ENCODE measurements at places on chromosomes 3 and 15.

DNA sequence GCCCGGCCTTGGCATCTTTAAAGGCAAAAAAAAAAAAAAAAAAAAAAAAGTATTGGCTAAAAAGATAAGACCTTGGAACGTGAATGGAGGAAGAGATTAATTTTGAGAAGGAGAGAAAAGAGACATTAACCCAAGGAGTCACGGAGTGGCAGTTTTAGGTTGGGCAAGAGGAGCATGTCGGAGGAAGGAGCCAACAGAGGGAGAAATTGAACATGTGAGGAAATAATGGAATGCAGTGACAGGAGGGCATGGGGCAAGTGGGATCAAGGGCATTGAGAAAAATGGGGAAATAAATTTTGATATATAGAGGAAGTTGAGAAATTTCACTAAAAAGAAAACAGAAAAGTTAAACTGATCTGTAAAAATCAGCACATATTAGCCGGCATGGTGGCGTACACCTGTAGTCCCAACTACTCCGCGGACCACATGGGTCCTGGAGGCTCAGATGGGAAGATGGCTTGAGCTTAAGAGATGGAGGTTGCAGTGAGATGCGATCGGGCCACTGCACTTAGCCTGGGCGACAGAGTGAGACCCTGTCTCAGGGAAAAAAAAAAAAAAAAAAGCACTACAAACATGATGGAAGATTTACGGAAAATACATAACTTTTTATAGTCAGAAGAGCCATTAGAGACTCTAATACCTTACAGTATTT lies 1.2 kb downstream of the HAUS2 start:
- DNase-seq: no peak

DNA sequence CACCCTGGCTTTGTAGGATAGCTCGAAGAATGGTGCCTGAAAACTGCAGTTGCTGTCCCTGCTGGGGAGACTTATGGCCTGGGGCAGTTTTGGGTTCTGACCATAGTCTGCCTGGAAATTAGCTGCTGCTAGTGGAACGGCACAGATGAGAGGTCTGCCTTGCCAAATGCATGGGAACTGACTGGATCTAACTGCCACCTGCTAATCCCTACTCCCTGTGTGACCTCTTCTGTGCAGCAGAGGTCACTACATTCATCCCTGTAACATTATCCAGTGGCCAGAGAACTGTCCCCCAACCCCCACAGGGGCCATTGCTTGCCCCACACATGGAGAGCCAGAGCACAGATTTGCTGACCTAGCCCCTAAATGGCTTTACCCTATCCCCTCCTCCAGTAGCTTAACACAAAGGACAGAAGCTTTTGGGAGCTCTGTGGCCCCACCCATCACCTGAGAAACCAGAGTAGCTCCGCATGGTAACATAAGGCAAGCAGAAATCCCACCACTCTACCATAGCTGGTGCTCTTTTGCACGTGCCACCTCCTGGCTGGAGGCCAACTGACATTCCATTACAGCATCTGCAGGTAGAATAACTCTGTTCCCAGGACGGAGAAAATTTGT lies 840.0 kb downstream of the EPHA3 start:
- no peak for DNase-seq

- no peak for DNase-seq
Measured at GRCh38 chr15:75076277-75076676, 52.9 kb downstream of the PPCDC start.

- no peak for DNase-seq
Measured at GRCh38 chr3:75737831-75738493, 47.4 kb downstream of the ZNF717 start.

GRCh38 chr3:182783106-182783505 lies 10.2 kb upstream of the ATP11B start:
- DNase-seq: no peak

- DNase-seq: no peak
Measured at GRCh38 chr3:191301017-191301416, 28.2 kb upstream of the CCDC50 start.

DNA sequence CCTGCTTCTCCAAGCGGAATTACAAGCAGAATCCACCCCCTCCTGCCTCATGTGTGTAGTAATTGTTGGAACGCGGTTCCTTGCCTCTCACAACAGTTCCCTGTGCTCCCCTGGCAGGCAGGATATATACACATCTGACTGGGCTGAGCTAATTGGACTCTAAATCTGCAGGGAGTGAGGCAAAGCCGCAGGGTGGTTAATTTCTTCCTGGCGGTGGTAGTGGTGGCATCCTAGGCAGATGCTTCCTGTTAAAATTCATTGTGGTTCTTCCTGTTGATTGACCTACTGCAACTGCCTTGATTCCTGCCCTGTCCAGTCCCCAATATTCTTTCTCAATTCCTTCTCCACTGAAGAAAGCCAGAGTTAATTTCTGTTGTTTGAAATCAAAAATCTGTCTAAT lies 202.9 kb upstream of the PROK2 start:
- DNase-seq: no peak

DNA sequence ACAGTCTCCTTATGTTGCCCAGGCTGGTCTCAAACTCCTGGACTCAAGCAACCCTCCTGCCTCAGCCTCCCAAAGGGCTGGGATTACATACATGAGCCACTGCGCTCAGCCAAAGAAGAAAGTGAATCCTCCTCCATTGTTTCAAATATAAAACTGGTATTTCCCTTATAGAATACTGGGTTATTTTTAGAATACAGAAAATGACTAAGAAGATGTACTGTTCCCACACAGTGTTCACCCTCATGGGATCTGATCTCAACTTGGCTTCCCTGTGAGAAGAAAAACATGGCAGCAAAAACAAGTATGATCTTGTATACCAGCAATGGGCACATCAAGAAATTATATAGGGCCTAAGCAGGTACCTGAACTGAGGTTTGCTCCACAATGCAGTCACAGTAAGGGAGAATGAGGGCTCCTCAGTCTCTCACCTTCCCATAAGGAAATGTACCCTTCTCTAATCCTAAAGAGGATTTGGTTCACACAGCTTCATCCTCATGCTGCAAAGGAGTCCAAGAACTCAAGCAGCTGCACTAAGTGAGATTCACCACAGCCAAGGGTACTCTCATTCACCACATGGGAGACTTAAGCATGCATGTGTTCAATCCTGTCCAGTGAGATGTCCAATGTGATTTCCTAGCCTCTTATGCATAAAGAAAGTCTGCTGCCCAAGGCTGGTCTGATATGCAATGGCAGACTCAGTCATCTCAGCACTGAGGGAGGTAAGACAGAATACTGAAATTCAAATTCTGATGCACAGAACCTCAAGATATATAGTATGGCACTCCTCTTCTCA lies 25.8 kb downstream of the USP4 start:
- no peak for DNase-seq

DNA sequence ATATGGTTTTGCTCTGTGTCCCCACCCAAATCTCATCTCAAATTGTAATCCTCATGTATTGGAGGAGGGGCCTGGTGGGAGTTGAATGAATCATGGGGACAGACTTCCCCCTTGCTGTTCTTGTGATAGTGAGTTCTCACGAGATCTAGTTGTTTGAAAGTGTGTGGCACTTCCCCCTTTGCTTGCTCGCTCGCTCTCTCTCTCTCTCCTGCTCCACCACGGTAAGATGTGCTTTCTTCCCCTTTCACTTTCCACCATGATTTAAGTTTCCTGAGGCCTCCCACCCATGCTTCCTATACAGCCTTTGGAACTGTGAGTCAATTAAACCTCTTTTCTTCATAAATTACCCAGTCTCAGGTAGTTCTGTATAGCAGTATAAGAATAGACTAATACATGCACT lies 60.7 kb downstream of the GSK3B start:
- DNase-seq: no peak

- no peak for DNase-seq
Measured at GRCh38 chr3:173700336-173700735, 302.8 kb downstream of the NLGN1 start.

DNA sequence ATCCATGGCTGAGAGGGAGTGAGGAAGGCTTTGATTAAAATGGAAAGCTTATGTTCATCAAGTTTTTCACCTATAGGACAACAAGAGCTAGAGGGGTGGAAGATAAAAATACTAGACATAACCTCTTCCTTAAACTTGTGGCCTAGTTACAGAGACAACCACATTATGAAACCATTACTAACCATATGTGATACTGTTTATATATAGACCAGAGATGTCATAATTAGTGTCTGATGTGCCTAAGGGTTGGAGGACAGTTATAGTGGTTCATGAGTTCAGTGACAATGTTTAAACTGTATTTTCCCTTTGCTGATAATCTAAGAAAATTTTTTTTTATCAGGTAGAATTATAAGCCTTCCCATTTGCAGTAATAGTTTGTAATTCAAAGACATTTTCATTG lies 23.7 kb downstream of the PHLDB2 start:
- DNase-seq: no peak

- no peak for DNase-seq
Measured at GRCh38 chr3:173630849-173631248, 233.3 kb downstream of the NLGN1 start.

GRCh38 chr3:59998058-59998457 lies 948.2 kb upstream of the CFAP20DC start:
- no peak for DNase-seq

DNA sequence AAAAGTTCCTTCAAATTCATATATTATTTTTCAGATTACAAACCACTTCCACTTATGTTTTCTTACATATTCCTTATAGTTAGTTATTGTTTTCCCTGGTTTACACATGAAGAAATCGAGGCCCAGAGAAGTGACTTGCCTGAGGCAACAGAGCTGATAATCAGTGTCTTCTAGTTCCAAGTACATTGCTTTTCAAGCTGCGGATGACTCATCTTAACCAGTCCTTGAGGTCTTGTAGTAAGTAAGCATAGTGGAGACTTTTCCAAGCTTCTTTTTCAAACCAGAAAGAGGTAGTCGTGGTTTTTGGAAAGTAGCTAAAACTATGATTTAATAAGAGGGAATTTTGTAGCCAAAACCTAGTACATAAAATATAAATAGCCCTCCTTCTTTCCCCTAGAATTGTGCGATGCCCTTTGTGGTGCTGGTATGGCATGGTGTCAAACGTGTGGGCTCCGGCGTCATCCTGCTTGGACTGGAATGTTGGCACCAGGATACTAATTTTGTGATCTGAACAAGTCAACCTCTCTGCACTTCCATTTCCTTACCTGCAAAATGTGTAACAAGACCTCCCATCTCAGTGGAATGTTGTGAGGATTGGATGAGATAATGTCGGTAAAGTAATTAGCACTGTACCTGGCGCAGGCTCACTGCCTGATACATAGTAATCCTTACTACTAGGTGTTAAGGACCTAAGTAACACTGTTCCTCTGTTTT lies 19.0 kb upstream of the DLG1 start:
- DNase-seq: no peak

- DNase-seq: no peak
Measured at GRCh38 chr3:12479919-12480427, 4.3 kb upstream of the TSEN2 start.

- no peak for DNase-seq
Measured at GRCh38 chr3:14822134-14822533, 3.4 kb downstream of the FGD5 start.

DNA sequence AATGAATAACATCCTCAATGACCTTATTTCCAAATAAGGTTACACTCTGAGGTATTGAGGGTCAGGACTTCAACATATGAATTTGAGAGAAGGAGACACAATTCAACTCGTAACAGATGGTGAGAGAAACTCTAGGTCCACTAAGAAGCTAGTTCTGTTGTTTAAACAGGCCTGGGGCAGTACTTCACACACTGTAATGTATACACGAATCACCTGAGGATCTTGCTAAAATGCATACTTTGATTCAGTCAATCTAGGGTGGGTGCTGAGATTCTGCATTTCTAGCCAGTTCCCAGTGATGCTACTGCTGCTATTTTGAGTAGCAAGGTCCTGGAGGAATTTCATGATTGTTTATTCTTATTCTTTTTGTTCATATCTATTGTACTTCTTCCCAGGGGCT lies 186.8 kb downstream of the SATB1 start:
- DNase-seq: no peak

DNA sequence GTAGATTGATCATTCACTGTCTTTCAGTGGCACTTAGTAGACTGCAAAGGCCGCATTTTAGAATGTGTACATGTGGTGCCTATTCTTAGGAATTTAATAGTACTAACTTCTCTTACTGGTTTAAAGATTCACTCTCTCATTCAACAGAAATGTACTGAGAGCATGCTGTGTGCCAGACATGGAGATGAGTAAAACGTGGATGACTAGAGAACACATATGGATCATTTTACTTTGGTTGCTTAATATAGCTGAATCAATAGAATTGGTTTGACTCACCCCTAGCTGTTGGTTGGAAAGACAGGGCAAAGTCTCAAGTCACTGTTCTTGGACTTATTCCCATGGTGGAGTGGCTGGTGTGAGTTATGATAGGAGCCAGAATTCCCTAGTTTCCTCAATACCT lies 109.1 kb upstream of the TNFAIP8L3 start:
- DNase-seq: no peak

GRCh38 chr3:27025718-27026117 lies 343.5 kb downstream of the NEK10 start:
- DNase-seq: no peak

DNA sequence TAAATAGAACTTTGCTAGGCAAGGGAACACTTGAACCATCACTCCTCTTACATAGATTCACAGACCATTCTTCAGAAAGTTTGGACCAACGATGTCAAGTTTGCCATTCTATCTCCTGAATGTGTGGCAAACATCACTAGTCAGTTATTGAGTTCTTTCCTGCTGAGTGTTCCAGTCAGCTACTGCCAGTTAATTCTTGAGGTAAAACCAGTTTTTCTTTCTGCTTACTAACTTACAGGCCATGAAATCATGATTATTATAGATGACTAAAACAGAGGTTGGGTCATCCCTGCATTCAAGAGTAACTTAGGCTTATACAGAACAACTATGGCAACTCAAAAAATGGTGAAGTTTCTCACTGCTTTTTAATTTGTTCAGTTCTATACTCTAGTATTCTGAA lies 88.2 kb downstream of the AP4E1 start:
- no peak for DNase-seq

DNA sequence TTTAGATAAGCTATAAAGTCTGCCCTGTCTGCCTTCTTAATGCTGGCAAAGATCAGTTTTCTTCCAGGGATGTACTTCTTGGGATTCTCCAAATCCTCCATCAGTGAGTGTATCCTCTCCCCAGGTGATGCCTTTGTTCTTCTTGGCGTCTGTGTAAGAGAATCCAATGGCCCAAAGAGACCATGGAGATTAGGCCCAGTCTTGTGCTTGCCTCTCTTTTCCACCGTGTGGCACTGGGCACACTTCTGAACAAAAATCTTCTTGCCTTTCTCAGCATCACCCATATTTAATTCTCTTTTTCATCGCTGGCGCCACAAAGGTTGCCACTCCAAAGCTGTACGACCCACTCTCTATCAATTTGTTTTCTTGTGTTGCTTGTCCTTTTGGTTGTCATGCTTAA lies 32.2 kb upstream of the TAMM41 start:
- no peak for DNase-seq

DNA sequence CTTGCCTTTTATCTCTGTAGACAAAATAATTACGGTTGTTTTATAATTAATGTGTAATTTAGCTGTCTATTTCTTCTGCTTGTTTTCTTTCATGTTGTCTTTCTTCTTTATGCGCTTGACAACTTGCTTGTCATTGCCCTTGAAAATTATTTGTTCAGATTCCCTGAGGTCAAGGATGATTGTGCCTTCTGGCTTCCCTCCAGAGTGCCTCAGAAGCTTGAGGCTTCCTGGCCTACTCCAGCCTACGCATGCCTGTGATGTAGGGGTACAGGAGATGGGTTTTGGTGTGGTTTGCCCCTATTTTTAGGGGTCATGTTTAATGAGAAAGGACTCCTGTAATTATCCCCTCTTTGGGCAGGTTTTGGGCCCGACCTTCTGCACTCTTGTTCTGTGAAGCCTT lies 231.5 kb downstream of the SV2B start:
- no peak for DNase-seq

Measured in activated naive CD4-positive, alpha-beta T cell (primary cell).